Neural crest cell (in vitro differentiated cells): ENCODE measurements at places on chromosomes 11 and 22.

- H3K27me3 ChIP-seq: no peaks in the 10 kb centered on the region
- no peak overlapping the region for H3K27ac ChIP-seq
- no peak for DNase-seq
- H3K4me1 ChIP-seq: no peaks in the 10 kb centered on the region
- H3K36me3 ChIP-seq: peaks cover 2% of the 10 kb centered on the region
- H3K4me3 ChIP-seq: no peak overlapping the region
These were observed 8.6 kb downstream of the TBCEL start for GRCh38 chr11:121032546-121032945.

DNA sequence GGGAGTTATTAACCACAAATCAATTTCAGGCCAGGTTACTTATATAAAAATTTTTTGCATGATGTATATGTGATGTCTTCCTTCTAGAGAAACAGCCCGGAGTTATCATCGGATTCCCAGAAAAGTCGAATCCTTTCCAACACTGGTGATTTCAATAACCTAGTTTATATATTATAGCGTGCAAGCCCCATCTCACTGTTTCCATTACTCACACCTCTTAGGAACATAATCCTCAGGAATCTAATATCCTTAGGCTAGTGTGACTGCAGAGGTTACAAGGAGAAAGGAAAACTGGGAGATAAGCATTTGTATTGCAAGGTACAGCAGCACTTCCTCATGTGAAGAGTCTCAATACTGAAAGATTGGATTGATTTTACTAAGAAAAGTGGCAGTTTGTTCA is 20.3 kb downstream of the ARHGAP20 start:
- no peaks in the 10 kb centered on the region for H3K36me3 ChIP-seq
- peaks cover 53% of the 10 kb centered on the region for H3K27me3 ChIP-seq
- no peak for DNase-seq
- no peak overlapping the region for H3K27ac ChIP-seq
- no peak overlapping the region for H3K4me3 ChIP-seq

- peak; percentile 87 for DNase-seq
- H3K27ac ChIP-seq: no peak overlapping the region
- peaks cover 2% of the 10 kb centered on the region for H3K27me3 ChIP-seq
- peak overlapping the region; percentile 4 for H3K4me3 ChIP-seq
- peaks cover 45% of the 10 kb centered on the region for H3K4me1 ChIP-seq
These were observed 22.6 kb upstream of the PKNOX2 start for GRCh38 chr11:125141686-125142535.

- H3K4me3 ChIP-seq: peak overlapping the region; percentile 82
- no peak for DNase-seq
- no peaks in the 10 kb centered on the region for H3K36me3 ChIP-seq
- H3K27me3 ChIP-seq: peaks cover 4% of the 10 kb centered on the region
- peaks cover 32% of the 10 kb centered on the region for H3K4me1 ChIP-seq
These were observed 39.1 kb downstream of the DIXDC1 start for GRCh38 chr11:111976119-111976766.

GRCh38 chr22:40055143-40055883 is 60.6 kb downstream of the FAM83F start:
- no peak for DNase-seq
- H3K4me1 ChIP-seq: peaks cover 11% of the 10 kb centered on the region
- no peak overlapping the region for H3K27ac ChIP-seq

GRCh38 chr11:119088406-119088805 is 3.7 kb downstream of the HMBS start:
- H3K4me1 ChIP-seq: peaks cover 50% of the 10 kb centered on the region
- H3K4me3 ChIP-seq: peak overlapping the region; percentile 72
- peaks cover 7% of the 10 kb centered on the region for H3K27me3 ChIP-seq
- peaks cover 16% of the 10 kb centered on the region for H3K36me3 ChIP-seq

DNA sequence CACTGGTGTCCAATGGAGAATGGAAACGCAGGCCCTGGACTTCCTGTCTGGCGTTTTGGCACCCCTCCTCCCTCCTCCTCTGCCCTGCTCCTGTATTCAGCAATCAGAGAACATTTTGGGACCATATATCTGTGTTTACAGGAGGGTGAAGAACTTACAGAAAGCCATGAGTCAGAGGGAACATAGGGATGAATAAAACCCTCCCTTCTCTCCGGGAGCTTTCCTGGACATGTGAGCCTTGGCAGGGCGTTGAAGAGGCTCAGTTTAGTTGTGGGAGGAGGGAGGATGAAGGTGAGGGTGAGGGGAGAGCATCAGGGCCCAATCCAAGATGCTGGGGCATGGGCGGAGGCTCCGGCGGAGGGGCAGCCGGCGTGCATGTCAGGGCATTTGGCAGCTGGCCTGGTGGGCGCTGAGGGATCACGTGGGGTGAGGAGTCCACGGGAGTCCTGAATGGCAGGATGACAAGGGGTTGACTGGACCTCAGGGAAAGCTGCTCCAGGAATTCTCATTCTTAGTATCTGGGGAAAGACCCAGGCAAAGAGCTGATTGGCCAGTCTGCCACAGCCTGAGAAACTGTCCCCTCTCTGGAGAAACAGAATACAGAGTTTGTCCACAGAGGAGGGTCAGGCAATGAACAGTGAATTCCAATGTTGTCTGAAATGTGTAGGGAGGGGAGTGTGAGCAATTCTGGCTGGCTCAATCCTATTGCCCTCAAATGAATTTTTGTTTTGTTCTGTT is 28.9 kb downstream of the MICAL2 start:
- no peak overlapping the region for H3K4me3 ChIP-seq
- H3K36me3 ChIP-seq: no peaks in the 10 kb centered on the region
- H3K27ac ChIP-seq: no peak overlapping the region
- DNase-seq: no peak

DNA sequence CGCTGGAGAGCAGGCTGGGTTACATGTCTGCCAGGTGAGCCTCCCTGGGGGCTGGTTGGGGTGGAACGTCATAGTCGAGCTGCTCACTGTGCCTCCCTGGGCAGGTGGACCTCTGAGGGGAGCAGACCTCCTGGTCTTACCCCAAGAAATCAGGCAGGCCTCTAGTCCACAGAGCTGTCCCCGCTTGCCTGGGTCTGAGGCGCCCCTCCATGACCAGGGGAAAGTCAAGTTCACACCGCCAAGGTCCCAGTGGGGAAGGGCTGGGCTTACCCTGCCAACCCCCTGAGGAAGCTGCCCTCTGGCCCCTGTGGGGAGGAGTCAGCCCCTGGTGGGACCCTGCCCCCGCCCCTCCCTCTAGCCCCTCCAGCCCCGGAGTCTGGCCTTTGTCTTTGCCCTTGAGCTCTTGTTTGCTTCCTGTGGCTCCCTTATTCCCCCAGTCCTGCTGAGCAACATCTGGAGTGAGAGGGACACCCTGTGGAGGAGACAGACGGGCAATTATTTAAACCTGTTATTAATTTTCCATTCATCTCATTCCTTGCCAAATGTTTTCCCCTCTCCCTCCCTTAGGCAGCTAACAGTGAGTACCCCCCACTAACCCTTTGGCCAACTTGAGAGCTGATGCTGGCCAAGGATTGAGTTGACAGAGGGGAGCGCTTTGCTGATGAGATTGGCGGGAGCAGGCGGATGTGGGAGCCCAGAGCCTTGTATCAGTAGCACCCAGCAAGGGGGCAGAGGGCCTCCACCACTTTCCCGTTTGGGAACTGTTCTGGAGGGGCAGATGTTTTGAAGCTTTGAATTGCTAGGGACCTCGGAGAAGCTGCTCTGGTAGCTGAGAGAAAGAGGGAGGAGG is 83.4 kb downstream of the CEP164 start:
- peaks cover 10% of the 10 kb centered on the region for H3K4me1 ChIP-seq
- H3K36me3 ChIP-seq: peaks cover 22% of the 10 kb centered on the region
- H3K27ac ChIP-seq: no peak overlapping the region
- no peak for DNase-seq
- H3K27me3 ChIP-seq: no peaks in the 10 kb centered on the region

- no peak for DNase-seq
- no peaks in the 10 kb centered on the region for H3K36me3 ChIP-seq
- H3K27me3 ChIP-seq: peaks cover 27% of the 10 kb centered on the region
- H3K4me3 ChIP-seq: no peak overlapping the region
These were observed 2.6 kb downstream of the MRGPRF start for GRCh38 chr11:69010361-69010891.

DNA sequence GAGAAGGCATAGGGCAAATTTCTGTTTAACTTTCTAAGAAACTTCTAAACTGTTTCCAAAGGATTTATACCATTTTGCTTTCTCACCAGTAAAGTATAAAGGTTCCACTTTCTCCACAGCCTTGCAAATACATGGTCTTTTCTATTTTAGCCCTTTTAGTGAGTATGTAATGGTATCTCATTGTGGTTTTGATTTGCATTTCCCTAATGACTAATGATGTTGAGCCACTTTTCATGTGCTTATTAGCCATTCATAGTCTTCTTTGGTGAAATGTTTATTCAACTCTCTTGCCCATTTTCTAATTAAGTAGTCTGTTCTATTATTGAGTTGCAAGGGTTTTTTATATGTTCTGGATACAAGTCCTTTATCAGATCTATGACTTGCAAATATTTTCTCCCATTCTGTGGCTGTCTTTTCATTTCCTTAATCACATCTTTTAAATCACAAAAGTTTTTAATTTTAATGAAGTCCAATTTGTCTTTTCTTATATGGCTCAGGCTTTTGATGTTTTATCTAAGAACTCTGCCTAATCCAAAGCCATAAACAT is 83.8 kb upstream of the KCNQ1OT1 start:
- peaks cover 6% of the 10 kb centered on the region for H3K36me3 ChIP-seq
- peaks cover 32% of the 10 kb centered on the region for H3K4me1 ChIP-seq
- H3K4me3 ChIP-seq: no peak overlapping the region
- peaks cover 2% of the 10 kb centered on the region for H3K27me3 ChIP-seq

GRCh38 chr11:63870351-63871140 is 31.6 kb downstream of the MARK2 start:
- no peaks in the 10 kb centered on the region for H3K36me3 ChIP-seq
- no peak for DNase-seq
- no peaks in the 10 kb centered on the region for H3K27me3 ChIP-seq
- no peak overlapping the region for H3K4me3 ChIP-seq

- no peaks in the 10 kb centered on the region for H3K36me3 ChIP-seq
- H3K27me3 ChIP-seq: peaks cover 27% of the 10 kb centered on the region
- H3K27ac ChIP-seq: no peak overlapping the region
These were observed 4.8 kb upstream of the OR52I1 start for GRCh38 chr11:4589017-4589416.

DNA sequence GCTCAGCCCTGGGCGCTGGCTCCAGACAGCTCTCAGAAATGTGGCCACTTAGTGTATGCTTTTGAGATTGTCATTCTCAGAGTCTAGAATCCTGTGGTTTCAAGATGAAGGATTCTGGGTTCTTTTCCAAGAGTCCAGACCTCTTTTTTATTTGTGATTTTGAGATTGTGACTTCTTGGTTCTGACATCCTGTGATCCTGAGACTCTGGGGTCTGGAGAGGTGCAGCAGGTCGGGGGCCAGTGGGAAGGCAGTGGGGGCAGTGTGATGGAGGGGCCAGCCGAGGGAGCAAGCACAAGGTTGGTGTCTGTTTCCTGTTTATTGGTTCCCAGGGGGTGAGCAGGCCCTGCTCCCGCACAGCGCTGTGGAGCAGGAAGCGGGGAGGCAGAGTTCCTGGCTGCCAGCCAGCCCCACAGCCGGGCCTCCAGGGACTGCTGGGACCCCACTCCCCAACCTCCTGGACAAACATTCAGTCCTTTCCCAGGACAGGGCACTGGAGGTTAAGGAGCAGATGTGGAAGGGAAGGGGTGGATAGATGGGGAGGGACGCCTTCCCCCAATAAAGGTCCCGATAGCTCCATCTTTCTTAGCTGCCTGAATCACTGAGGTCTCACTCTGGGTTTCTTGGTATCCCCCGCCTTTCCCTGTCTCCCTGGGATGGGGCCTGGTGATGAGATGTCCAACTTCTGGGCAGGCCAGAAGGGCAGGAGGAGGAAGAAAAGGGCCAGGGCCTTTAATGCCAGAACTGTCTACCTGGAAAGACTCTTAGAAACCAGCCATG is 13.7 kb downstream of the ARHGEF17 start:
- DNase-seq: no peak
- peak overlapping the region; percentile 95 for H3K27ac ChIP-seq
- no peaks in the 10 kb centered on the region for H3K27me3 ChIP-seq
- H3K36me3 ChIP-seq: peaks cover 3% of the 10 kb centered on the region
- H3K4me1 ChIP-seq: peaks cover 62% of the 10 kb centered on the region

DNA sequence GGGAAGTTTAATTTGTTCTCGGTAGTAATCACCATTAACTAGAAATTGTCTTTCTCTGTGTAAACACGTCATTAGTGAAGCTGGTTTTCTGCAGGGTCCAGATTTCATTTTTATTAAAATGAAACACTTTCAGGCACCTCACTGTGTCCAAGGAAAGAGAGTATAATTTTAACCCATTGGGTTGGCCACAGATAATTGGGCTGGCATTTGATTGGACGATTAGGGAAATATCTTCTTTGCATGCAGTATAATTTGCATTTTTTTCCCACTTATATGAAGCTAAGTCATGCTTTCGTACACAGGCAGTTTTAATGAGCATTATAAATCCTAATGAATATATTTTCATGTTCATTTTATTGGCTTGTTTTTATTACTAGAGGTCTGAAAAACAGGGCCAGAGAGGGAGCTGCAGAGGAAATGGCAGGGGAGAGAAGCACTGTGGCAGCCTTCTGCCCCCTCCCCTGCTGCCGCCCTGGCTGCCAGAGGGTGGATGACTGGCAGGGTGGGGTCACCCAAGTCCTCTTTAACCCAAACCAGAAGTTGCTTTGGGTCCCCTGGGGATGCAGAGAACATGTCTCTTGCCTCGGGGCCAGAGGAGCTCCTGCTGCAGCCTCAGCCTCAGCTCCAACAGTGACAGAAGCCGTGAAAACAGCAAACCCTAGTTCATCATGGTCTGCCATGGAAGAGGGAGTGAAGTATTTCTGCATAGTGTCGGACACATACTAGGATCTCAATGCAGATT is 93.9 kb downstream of the PKNOX2 start:
- peaks cover 51% of the 10 kb centered on the region for H3K4me1 ChIP-seq
- H3K27me3 ChIP-seq: peaks cover 20% of the 10 kb centered on the region
- H3K36me3 ChIP-seq: no peaks in the 10 kb centered on the region
- no peak overlapping the region for H3K4me3 ChIP-seq
- no peak overlapping the region for H3K27ac ChIP-seq
- no peak for DNase-seq

DNA sequence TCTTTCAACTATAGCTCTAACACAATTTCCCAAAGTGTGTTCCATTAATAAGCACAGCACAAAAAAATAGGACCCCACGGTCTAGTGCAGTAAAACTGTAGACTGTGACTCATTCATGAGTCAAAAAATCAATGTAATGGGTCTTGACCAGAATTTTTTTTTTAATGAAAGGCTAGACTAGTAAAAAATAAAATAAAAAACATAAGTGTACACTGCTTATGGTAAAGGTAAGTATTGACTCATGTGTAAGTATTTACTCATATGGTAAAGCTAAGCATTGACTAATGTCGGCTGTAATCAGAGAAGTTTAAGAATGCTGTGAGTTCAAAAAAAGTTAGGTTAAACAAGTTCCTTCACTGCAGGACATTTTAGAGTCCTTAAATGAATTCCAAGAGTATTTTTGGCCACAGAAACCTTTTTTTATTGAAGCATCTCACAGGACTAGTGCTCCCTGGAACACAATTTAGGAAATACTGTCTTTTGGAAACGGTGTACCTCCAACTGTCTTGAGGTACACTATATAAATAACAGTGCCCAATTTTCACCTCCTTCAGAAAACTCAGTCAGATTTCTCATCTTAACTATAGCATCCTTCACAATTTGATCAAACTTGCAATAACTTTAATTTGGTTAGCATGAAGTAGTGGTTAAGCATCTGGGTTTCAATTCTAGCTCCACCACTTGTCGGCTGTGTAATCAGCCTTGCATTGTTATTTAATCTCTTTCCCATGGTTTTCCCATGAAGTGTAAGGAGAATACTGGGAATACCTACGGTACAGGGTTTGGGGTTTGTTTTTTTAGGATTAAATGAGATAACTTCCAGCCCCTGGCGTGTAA is 2.1 kb downstream of the CCDC73 start:
- H3K4me3 ChIP-seq: no peak overlapping the region
- H3K27ac ChIP-seq: no peak overlapping the region
- H3K36me3 ChIP-seq: no peaks in the 10 kb centered on the region
